ENCODE measurements at places on chromosomes 2 and 18.

DNA sequence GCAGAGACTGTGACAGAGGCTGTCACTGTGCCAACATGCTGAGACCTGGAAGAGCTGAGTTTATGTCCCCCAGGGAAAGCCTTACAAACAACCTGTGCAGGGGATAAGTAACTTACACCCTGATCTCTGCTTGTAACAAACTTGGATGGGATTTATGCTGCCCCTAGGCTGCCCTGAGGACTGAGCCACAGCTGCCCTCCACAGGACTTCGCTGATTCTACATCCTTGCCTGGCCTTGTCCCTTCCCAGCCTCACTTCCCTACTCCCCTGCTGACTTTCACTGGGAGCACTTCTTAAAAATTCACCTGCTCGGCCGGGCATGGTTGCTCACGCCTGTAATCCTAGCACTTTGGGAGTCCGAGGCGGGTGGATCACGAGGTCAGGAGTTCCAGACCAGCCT lies 45.9 kb upstream of the ASAP2 start:
- DNase-seq = no peak

DNA sequence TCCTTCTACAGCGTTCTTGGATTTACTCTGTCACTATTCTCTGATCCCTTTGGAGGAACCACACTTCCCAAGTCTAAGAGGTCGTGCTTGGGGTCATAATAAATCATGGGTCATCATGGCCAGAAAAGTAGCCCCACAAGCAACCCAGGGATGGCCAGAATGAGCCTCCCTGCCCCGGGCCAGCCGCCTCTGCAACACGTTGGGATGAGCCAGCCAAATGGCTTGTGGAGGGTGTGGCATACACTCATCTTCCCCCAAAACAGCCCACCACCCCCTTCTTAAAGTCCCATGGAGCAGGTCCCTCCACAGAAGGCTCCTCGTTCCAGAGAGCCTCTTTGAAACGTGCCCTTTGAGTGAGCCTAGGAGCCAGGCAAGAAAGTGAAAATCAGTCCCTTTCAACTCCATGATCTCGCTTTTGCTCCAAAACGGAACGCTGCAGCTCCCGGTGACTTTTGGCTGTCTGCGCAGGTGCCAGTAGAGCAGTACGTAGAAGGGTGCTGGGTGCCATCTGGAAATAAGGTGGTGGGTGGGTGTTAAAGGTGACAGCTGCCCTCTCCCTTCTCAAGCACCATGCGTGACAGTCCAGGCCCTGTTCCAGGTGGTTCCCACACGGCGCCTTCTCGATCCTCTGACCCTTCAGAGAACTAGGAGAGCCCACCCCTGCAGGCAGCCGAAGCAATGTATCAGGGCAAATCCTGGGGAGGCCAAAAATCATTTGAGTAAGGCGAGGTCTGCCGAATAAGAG lies 48.5 kb upstream of the FOSL2 start:
- DNase-seq = no peak

GRCh38 chr2:199452260-199452990 lies 5.3 kb downstream of the SATB2 start:
- no peak for DNase-seq

DNA sequence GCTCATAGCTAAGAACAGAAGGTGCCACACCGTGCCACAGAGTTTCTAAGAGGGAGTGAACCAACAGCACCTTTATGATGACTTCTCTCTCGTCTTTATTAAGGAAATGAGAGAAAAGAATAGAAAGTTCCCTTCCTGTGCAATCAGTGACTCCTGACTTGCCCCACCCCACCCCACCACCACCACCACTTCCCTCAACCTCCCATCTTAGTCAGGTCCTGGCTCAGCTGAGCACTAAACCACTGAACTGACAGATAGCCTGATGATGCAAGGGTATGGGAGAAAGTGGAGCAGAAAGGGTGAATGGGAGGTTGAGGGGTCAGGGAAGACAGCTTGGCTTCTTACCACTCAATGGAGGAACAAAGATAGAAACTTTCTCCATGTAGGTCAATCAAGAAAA lies 75.2 kb upstream of the RMDN2 start:
- no peak for DNase-seq

DNA sequence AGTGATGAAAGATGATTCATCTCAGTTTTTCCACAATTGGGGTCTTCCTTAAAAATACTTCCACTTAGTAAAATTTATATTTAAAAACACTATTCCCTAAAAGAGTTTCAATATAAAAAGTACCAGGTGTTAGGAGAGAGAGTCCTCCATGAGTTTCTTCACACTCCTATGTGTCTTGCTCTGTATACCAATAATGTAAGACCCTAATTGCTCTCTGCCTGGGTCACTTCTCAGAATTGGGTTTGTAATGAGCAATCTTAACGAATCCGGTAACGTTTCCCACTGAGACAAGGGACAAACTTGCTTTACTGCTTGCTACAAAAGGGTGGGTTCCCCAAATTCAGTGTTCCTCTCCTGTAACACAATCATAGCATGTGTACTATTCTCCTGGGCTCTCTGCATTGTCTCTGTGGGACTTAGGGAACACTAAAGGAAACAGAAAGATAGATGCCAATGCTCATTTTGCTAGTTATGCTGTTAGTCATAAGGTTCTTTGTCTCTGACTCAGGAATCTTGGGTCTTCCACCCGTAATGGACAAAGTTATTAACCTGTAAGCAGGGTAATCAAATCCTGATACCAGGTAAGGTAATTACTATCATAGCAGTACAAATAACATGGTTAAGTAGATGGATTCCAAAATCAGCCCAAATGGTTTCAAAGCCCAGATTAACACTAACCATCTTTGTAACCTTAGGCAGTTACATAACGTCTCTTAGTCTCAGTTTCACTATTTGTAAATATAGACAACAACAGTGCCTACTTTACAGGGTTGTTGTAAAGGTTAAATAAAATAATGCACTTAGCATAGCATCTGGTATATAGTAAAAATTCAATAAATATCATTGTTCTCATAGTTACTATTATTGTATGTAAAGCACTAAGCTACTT lies 46.3 kb downstream of the ITSN2 start:
- DNase-seq = no peak

DNA sequence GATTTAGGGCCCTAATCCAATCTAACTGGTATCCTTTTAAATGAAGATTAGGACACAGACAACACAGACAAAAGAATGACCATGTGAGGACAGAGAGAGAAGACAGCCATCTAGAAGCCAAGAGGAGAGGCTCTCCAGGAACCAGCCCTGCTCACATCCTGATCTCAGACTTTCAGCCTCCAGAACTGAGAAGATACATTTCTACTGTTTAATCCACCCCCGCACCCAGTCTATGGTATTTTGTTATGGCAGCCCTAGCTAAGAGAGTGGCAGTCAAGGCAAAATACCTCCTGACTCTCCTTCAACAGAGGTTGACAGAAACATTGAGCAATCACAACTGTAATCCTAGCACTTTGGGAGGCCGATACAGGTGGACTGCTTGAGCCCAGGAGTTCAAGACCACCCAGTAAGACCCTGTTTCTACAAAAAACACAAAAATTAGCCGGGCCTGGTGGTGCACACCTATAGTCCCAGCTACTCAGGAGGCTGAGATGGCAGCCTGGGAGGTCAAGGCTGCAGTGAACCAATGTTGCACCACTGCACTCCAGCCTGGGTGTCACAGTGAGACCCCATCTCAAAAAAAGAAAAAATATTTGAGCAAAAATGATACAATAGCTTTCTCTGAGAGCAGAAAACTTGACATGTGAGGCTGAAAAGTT lies 34.7 kb downstream of the WDR33 start:
- DNase-seq = no peak

- no peak for DNase-seq
Observed at GRCh38 chr2:38301340-38301968, 75.6 kb downstream of the ATL2 start.

DNA sequence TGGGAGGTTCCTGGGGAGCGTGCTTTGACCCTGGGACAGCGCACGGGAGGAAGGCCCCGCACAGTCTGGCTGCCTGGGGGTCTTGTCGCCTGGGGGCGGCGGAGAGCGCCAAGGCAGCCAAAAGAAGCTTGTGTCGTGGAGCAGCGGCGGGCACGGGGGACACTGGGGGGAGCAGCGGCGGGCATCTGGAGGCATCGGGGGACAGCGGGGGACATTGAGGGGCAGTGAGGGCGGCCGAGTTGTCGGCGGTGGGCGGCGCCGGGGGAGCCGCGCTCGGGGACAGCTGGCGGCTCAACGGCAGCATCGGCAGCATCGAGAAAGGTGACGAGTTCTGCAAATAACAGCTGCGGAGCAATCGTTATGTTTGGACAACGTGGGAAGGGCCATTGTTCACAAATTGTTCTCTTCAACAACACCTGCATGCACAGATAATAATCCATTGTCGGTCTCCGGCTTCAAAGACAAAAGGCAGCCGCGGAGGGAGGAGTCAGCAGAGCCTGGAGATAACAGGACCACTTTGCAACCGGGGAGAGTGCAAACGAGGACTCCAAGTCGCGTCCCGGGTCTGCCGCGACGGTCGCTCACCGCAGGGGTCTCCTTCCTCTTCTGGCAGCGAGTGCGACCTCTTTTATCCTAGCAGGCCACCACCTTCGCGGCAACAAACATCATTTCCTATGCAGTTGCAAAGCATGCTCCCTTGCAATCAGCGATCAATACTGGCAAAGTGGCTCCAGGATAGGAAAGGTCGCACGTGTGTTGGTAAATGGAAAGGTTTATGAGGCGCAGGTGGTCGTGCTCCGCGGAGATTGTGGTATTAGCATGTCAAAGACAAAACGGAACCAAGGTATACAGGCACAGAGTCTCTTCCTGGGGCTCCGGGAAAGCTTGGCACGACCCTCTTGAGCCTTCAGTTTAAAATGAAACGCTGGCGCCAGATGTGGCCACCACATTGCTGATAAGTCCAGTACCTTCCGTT lies 132.3 kb upstream of the DLX2 start:
- no peak for DNase-seq
